ENCODE measurements at places on chromosomes 7 and 10.

DNA sequence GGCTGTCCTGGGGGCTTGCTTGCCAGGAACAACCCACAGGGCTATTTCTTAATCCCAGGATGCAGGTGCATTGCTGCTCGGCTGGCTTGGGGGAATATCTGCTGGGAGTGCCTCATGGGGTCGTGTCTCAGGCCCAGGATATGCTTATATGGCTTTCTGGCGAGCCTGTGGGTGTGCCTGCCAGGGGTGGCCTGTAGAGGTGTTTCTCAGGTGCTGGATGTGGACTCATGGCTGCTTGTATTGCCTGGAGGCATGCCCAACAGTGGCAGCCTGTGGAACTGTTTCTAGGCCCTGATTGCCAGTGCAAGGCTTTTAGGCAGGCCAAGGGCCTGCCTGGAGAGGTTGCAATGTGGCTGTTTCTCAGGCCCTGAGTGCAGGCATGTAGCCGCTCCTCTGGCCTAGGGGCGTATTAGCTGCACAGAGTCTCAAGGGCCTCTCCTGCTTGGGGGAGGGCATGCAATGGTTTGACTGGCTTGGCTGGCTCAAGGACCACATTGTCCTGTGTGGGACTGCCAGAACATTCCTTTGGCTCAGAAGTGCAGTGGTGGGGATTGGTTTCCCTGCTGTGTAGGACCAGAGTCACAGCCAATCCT, 202.1 kb downstream of the ATRNL1 start:
- no peak for DNase-seq

- DNase-seq, result no peak
These were observed 108.5 kb downstream of the SND1 start for GRCh38 chr7:127760436-127761031.

- peak; percentile 56 for DNase-seq
These were observed 45.2 kb upstream of the TMEM213 start for GRCh38 chr7:138752518-138753149.

DNA sequence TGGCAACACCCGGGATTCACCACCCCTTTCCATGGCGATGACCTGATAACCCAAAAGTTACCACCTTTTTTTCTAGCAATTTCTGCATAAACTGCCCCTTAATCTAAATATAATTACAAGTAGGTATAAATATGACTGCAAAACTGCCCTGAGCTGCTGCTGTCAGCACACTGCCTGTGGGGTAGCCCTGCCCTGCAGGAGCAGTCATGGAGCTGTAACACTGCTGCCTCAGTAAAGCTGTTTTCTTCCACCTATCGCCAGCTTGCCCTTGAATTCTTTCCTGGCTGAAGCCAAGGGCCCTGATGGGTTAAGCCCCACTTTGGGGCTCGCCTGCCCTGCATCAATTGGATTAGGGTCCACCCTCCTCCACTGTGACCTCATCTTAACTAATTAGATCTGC, 368.8 kb downstream of the SFMBT2 start:
- no peak for DNase-seq

GRCh38 chr7:33472348-33473025, 343.1 kb downstream of the BBS9 start:
- no peak for DNase-seq

- DNase-seq, result no peak
These were observed 40.9 kb upstream of the ELAPOR2 start for GRCh38 chr7:87100326-87100725.

- DNase-seq, result no peak
These were observed 41.5 kb upstream of the SLC39A12 start for GRCh38 chr10:17910125-17910789.

DNA sequence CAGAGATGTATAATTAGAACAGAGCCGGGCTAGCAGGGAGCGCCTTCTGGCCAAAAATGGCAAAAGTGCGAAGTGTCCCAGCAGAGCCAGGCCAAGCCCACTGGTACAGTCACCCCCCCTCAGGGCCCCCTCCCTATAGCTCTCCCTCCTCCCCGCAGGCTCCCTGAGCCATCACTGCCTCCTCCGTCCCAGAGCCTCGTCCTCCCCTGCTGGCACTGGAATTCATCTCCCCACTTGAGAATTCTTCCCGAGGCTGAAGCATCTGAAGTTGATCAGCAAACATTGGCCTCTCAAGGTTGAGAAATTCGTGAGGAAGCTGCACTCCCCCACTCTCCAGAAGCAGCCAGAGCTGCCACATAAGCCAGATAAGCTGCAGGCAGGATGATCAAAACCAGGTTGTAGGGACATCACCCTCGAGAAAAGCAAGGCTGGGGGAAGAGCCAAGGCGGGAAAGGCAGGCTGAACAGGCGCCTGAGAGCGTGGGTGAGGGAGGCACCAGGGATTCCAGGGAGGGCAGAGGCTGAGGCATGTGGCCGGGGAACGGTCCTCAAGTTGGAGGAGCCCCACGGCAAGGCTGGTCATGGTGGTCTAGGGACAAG, 23.4 kb downstream of the CAMK2G start:
- no peak for DNase-seq

GRCh38 chr7:24800667-24801066, 43.4 kb upstream of the GSDME start:
- DNase-seq, result no peak

DNA sequence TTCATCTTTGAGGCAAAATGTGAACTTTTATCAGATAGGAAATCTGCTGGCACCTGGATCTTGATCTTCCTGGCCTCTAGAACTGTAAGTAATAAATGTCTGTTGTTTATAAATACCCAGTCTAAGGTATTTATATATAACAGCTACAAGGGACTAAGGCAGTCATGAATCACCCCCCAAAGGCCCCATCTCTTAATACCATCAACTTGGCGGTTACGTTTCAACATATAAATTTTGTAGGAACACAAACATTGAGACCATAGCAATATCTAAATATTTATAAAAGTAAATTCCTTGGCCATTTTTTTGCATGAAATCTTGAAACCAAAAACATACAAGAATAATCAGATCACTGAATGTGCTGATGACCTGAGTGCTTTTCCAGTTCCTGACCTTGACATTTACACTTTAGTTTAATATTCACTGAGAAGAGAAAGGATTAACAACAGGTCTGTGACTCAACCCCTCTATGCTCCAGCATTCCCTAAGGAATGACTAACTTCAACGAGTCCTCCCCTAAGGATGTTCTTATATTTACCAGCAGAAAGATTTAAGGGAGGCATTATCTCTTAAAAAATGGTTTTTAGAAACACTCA, 1438.5 kb upstream of the CELF2 start:
- no peak for DNase-seq

GRCh38 chr10:117694190-117694589, 151.6 kb downstream of the EMX2 start:
- no peak for DNase-seq

GRCh38 chr7:77258014-77258413, 58.4 kb upstream of the FGL2 start:
- DNase-seq, result no peak

DNA sequence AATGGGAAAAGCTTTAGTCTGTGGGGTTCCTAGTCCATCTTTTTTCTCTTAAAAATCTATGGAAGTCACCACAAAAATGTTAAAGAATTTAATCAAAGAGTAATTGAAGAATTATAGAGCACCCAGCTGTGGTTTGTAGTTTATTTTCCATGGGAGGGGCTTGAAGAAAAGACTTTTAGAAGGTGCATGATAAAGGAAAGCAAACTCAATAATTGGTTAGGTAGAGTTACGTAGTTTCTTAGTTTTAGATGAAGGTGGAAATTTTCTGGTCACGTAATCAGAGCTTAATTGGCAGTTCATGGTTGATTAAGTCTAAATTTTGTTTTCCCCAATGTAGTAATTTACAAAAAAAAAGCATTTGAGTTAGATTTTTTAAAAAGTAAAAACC, 724 bp downstream of the ZNF107 start:
- no peak for DNase-seq

DNA sequence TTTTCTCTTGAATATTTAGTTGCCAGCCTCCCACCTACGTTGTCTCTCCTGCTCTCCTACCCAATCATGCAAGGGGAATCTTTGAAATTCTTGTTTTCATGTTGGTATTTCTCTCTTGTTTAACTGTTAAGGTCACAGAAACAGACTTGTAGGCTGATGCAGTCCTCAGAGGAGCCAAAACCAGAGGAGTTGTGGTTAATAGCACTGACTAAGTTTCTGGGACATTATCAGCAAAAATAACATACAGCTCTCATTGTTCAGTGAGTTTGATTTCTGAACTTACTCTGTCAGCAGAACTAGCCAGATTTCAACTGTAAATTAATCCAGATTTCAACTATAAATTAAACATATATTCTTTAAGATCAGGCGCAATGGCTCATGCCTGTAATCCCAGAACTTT, 11.1 kb upstream of the CUL1 start:
- DNase-seq, result no peak

DNA sequence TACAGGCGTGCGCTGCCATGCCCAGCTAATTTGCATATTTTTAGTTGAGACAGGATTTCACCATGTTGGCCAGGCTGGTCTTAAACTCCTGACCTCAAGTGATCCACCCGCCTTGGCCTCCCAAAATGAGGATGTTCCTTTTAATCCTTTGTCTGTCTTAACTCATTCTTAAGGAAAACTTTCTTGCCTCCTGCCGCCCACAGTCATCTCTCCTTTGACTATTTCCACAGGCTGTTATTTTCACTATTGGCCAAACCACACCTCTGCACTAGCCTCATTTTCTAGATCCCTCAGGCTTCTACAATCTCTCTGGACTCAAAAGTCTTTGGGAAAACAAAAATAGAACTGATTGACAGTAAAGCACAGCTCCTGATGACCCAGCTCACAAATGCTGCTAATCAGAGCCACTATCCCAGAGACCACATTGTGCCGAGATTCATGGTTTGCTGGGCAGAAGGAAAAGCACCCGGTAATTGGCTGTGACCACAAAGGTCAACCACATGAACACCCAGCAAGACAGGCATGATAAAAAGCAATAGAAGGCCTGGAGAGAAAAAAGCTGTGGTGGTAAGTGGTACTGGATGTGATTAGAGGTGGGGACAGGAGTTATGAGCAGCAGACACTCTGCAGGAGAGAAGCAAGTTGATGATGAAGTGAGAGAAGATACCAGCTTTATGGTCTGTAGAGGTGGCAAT, 44.1 kb upstream of the ZNRF2 start:
- DNase-seq, result no peak

DNA sequence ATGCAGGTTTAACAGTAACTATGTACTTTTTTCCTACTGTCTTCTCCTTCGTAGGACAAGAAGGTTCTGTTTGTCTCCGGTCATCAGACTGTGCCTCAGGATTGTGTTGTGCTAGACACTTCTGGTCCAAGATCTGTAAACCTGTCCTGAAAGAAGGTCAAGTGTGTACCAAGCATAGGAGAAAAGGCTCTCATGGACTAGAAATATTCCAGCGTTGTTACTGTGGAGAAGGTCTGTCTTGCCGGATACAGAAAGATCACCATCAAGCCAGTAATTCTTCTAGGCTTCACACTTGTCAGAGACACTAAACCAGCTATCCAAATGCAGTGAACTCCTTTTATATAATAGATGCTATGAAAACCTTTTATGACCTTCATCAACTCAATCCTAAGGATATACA, 2.4 kb downstream of the DKK1 start:
- no peak for DNase-seq

DNA sequence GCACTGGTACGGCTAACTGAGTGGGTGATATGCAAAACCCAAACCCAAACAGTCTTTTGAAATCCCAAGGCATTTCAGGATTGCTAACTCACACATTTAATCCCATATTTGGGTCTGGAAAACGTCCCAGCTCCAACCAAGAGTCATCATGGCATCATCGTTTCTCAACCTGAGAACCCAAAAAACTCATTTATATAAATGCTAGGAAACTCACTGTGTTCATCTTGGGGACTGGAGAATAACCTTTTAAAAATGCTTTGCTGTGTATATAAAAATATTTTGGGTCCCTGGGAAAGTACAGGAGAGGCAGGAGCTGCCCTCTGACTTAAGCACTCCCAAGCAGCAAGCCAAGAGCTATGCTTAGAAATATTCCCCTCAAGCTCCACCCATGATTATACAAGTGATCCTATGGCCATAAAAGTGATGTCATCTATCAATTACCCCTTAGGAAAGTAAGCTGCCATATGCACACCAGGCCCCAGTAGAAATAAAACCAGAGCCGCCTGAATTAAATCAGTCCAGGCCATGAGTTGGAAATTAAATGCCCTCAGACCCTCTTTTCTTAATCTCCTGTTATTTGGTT, 352.1 kb downstream of the FRMD4A start:
- DNase-seq, result no peak

- DNase-seq, result no peak
These were observed 473 bp downstream of the PPP1R9A start for GRCh38 chr7:94907811-94908322.

- no peak for DNase-seq
These were observed 5.7 kb downstream of the ZNF22 start for GRCh38 chr10:45006276-45007030.

- DNase-seq, result no peak
These were observed 289.4 kb downstream of the DNAJB6 start for GRCh38 chr7:157625973-157626742.

DNA sequence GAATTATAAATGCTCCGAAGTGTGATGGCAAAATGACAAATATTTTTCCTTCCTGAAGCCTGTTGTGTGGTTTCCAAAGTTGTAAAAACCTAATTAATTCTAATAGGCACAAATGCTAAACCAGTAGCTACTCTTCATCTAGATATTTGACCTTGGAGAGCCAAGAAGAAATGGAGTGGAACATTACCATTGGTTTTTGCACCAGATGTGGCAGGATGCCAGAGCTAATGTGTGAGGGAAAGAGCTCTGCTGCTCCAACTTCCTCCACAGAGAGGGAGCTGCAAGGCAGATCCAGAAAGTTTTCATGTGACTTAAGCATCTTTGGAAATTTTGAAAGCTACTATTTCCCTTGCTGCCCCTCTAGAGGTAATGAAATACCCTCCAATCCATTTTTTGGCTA, 65.1 kb upstream of the HPS1 start:
- no peak for DNase-seq

DNA sequence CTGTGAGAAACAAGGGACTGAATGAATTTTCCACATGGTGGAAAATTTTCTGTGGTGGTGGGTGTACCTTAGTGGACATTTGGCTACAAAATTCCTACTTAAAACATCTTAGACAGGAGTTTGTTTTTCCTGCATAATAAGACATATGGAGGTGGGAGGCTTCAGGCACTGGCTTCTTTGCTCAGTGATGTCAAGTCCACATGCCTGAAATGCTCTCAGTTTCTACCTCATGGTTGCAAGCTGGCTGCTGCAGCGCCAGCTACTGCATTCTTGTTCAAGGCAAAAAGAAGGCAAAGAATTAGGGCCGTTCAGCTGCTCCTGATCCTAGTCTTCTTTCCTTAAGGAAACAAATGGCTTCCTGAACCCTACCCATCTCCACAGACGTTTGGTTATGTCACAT, 99.9 kb upstream of the FAM204A start:
- DNase-seq, result no peak

- DNase-seq, result no peak
These were observed 239.2 kb downstream of the CELF2 start for GRCh38 chr10:11256896-11257295.
